ENCODE measurements at places on chromosomes 7 and 10. TPM values are rescaled to one million over a fixed set of nuclear protein-coding genes. Genes with fewer than 3 reads are reported as not detected.

DNA sequence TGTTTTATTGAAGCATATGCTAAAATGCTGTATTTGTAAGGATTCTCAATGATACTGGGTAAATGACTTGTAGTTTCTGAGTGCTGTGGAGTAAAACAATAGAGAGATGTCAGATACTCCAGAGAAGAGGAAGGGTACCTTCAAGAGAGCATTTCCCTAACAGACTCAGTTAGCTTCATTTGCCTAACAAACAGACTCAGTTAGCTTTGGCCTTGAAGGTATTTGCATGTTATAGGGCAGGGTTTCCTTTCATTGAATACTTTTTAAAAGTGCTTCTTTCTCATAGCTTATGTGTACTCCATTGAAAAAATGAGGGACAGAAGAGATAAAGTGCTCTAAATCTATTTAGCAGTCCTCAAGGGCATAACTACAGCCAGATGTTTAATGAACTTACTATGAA, 101.8 kb downstream of the CHN2 start:
- DNase-seq: no peak

- DNase-seq: no peak
Measured at GRCh38 chr7:129955993-129956543, 3.3 kb upstream of the UBE2H start.

Gene DYDC2
- 0.35 TPM for total RNA-seq

Gene HYAL4
- not detected for total RNA-seq

DNA sequence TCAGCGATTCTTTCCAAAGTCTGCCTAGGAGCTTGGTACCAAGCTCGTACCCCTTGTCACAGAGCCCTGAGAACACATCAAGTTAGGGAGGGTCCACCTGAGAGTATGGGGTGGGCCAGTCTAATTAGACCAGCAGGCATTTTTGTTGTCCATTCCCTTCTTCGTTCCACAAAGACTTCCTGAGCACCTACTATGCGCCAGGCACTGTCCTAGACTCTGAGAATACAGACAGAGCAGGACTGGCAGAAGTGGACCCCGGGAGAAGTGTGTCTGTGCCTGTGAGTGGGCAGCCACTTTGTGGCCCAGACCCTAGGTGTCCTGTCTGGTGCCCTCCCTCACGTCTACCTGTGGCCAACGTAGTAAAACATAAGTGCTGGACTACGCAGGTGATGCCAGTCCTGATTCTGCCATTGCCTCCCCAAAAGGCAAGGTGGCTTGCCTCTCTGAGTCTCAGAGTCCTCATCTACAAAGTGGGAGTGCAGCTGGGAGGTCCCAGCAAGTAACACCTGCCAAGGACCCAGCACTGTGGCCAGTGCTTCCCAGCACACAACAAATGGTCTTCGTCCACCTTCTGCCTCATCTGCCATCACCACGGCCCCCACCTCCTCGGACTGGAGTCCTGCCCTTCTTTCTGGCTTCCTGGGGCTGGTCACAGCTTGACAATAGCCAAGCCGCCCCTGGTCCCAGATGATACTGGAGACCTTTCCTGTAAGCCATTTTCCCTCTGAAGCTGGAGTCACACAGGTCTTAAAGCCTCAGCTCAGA, 54.3 kb upstream of the DUSP5 start:
- no peak for DNase-seq

Gene INHBA
- total RNA-seq: 17.9 TPM

DNA sequence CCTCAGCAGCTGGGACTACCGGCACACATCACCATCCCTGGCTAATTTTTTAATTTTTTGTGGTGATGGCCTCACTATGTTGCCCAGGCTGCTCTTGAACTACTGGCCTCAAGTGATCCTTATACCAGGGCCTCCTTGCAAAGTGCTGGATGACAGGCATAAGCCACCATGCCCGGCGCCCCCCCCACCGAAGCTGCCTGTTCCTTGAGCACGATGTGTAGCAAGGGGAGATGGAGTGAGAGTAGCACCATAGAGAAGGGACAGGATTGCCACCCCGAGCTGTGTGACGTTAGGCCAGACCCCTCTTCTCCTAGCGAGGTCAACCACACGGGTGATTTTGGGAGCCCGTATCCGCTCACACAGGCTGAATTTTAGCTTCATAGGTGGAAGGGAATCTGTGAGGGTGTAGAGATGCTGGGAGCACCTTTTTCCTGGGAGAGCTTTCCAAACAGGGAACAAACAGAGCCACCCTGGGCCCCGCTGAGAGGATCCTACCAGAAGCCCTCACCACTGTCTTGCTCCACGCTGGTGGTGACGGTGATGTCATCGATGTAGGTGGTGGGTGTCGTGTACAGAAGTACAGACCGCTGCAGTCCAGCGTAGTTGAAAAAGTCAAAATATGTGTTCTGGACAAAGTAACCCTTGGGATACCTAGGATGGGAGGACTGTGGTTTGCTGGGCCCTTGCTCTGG, 3.0 kb downstream of the GUSB start:
- no peak for DNase-seq

- no peak for DNase-seq
Measured at GRCh38 chr10:26780793-26781601, 79.8 kb downstream of the ABI1 start.

GRCh38 chr10:75440271-75440793, 8.9 kb downstream of the LRMDA start:
- DNase-seq: no peak

DNA sequence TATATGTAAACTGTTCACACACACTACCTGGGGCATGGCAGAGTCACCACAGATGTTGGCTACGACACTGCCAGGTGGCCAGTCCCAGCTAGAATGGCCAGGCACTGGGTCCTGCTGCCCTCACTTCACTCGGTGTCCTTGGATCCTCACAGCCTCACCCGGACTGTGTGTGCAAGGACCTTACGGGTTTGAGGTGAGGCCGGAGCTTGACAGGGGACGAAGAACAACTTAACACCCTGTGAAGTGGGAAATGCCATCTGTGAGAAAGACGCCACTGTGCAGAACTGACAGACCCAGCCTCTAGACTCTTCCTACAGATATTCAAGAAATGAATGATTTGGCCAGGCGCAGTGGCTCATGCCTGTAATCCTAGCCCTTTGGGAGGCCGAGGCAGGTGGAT, 46.7 kb downstream of the KLRG2 start:
- DNase-seq: no peak

DNA sequence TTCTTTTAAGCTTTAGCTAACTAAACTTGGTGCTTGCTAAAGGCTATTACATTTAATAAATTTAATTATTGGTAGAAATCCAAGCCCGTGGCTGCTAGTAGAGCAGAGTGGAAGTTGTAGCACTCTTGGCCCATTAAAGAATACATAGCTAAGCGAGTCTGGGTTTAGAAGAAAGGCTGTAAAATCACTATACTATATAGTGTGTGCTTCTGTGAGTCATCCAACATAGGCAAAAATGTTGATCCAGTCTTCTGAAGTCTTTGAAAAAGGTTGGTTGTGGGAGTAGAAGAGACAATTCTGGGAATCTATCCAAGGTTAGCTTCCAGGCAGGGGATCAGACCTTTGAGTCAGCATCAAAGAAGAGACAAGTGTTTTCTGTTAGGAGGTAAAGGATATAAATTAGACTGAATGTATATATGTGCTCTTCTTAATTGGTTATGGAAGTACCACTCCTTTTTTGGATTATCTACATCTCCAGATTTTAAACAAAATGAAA, 664.2 kb downstream of the NXPH1 start:
- DNase-seq: no peak

DNA sequence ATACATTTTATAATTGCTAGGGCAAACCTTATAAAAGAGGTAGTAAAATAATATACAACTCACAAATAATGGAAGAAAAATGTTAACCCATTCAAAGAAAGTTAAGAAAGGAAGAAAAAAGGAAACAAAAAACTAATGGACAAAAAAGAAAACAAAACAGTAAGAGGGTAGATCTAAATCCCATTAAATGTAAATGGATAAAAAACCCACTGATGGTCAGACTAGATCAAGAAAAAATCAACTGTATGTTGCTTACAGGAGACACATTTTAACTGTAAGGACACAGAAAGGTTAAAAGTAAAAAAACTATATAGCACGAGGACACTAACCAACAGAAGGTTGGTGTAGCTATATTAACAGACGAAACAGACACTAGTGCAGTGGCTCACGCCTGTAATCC, 18.0 kb downstream of the FOXL3 start:
- DNase-seq: no peak

Gene SEMA3D
- 1.4 TPM for total RNA-seq

GRCh38 chr10:71076473-71077142, 135.8 kb upstream of the UNC5B start:
- no peak for DNase-seq

- peak; percentile 49 for DNase-seq
Measured at GRCh38 chr10:31707093-31708039, 221.3 kb downstream of the ARHGAP12 start.

Gene GATA3
- 1.5 TPM for total RNA-seq

GRCh38 chr7:42843205-42843800, 68.6 kb downstream of the C7orf25 start:
- peak; percentile 24 for DNase-seq

DNA sequence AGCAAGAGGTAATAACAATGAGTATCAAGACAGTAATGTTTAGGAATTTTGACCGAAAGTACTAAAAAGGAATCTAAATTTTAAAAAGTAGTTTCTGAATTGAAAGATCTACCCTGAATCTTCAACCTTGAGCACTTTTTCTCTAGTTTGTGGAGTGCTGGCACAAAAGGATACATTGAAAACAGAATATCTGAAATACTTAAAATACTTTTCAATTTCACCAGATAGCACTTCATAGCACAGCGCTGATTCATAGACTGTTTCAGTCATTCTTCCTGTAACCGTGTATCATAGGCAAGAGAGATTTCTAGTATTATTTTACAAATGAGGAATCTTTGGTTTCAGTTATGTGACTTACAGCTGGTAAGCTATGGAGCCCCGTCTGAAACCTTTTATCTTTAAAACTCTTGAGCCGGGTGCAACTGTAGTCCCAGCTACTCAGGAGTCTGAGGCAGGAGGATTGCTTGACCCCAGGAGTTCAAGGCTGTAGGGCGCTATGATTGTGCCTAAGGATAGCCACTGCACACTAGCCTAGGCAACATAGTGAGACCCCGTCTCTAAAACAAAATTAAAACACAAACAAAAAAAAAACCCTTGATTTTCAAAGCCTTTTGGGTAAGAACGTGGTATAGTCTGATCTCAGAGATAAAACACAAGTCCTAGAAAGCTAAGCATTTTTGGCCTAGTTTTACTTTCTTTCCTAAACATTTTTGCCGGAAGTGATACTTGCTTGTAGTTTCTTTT, 35.1 kb downstream of the FHIP2A start:
- DNase-seq: no peak

Measured in mucosa of gallbladder (tissue), 1 donor.